ENCODE measurements at places on chromosomes 7 and 10.

- no peak for DNase-seq
These were observed 160.8 kb upstream of the WNT16 start for GRCh38 chr7:121167971-121168370.

DNA sequence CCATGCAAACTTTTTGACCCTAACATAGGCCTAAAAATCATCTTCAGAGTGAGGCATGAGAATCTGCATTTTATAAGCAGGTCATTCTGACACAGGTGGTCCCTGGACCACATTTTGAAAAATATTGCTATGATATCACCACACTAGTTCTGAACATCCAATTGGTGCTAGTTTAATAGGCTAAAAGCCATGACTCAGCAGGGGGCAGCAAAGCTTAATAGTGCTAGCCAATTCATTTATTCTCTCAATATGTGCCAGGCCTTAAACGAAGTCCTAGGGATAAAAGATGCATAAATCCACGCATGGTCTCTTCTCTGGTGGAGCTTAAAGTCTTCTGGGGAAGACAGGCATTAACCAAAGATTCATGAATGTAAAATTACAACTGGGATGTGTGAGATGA lies 10.2 kb upstream of the SLC25A28 start:
- no peak for DNase-seq

DNA sequence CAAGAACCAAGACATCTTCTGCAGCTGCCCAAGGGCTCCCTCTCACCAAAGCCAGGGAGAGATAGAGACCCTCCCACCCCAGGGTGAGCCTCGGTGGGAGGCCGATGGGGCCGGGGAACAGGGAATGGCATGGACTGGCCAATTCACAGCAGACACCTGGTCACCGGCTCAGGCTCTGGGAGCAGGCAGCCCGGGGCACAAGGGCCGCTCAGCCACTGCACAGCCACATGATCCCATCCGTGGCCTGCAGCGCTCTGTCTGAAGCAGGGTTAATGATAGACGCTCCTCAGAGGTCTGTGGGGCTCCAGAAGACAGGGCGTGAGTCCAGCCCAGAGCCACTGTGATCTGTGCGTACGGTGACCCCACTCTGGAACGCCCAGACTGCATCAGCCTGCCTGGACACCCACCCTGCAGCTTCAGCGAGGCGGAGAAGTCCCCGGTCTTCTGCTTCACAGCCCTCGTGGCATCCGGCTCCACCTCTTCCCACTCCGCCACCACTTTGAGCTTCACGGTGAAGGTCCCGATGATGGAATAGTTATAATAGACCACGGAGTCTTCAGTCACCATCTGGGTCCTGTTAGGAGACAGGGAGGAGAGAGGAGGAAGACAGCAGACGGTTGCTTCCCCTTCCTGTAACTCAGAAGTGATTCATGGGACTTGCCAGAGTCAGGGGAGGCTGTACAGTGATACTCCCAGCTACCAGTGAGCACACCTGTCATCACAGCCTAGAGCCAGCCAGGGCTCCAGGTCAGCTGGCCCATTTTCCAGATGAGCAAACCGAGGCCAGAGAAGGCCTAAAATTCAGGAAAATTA lies 14.0 kb downstream of the TMEM130 start:
- DNase-seq: no peak

- DNase-seq: no peak
These were observed 83.1 kb upstream of the STEAP1B start for GRCh38 chr7:22582863-22583622.

DNA sequence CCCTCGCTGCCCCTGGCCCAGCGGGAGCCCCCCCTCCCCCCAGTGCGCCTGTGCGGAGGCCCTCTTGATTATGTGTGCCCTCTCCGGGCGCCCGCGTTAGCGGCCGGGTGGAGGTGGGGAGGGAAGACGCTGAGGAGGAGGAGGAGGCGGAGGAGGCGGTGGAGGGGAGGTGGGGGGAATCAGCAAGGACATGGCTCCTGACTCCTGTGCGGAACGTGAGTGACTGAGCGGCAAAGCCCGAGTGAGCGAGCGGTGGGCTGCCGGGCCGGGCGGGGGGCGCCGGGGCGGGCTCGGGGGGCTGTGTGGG lies 201 bp downstream of the MLLT10 start:
- DNase-seq: no peak

DNA sequence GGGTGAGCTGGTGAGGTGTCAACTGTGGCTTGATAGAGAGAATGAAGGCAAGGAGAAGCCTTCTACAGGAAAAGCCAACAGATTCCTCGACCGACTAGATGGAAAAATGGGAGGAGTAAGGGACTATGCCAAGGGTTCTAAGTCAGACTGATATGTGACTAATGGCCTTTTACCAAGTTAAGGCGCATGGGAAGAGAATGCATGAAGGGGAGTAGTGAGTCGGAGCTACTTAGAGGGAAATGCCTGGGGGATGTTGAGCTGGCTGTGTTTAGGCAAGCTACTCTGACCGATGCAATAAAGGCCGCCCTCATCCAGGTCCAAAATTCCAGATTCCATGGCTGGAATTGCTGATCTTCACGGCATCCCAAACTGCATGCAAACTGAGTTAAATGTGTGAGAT lies 48.2 kb downstream of the APBB1IP start:
- no peak for DNase-seq

DNA sequence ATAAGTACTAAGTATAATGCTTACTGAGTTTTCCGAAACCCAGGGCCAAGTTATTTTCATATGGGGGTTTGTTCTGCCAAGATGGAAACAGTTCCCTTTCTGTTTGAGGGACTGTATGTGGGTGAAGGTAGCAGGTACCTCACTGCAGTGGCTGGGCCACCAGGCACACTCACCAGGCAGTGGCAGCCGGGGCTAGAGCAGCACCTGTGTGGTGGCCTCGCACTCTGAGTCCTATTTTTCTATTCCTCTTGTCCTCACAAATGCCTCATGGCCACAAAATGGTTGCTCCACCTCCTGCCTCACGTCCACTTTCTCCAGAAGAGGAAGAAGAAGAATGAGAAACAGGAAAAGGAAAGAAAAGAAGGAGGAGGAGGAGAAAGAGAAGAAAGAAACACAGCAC lies 167.3 kb upstream of the SHH start:
- no peak for DNase-seq

GRCh38 chr10:34237898-34238455 lies 577.1 kb downstream of the PARD3 start:
- no peak for DNase-seq

DNA sequence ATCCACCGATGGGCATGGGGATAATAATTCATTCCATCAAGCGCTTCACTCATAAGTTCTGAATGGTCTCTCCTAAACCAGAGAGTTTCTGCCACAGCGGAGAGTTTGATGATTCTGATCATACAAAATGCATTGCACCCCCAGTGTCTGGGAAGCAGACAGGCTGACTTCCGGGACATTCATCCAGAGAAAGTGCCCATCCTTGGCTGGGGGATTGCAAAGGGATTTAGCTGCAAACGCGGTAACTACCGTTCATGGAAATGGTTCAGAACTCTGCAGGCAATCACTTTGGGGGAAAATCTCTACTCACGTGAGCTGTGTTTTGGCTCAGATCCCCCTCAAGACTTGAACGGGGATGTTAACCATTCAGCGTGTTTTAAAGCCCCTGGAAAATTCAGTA lies 33.4 kb upstream of the CALN1 start:
- no peak for DNase-seq

- DNase-seq: no peak
These were observed 311.8 kb upstream of the POM121L12 start for GRCh38 chr7:52723606-52724005.

- DNase-seq: no peak
These were observed 4.6 kb downstream of the TRPV6 start for GRCh38 chr7:142880876-142881505.

DNA sequence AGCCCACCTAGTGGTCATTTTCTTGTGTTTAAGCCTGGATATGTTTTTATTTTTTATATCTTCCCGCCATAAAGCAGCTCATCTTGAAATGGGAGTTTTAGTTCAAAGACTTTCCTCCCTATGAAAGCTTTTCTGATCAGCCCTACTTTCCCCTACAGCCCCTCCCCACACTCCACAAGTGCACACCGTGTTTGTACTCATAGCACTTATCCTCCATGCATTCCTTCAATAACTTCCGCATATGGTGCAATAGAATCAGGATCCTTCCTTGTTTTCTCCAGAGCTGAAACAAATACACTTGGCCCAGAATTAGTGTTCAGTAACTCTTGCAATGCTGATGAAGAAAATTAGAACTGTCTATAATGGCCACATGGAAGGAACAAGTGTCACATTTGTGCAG lies 235.9 kb downstream of the KCNMA1 start:
- no peak for DNase-seq

GRCh38 chr10:106216085-106216484 lies 948.4 kb downstream of the SORCS1 start:
- DNase-seq: no peak

DNA sequence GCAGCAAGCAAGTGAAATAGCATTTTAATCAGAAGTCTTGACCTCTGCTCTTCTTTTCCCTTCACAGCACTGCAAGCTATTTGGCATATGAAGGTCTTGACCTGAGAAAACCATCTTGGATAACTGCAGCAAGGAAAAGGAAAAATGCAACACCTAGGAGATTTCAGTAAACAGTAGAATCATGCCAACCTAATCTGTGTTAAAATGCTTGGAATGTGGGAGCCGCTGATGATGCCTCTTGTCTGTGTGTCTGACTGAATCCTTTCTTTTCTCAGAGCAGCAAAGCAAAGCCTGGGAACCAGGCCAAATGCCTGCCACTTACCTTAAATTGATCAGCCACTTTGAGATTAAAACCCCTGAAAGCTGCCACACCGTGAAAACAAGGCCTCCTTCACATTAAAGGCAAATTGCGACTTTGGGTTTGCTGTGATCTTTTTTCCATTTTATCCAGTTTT lies 80.4 kb upstream of the CDK6 start:
- DNase-seq: no peak

DNA sequence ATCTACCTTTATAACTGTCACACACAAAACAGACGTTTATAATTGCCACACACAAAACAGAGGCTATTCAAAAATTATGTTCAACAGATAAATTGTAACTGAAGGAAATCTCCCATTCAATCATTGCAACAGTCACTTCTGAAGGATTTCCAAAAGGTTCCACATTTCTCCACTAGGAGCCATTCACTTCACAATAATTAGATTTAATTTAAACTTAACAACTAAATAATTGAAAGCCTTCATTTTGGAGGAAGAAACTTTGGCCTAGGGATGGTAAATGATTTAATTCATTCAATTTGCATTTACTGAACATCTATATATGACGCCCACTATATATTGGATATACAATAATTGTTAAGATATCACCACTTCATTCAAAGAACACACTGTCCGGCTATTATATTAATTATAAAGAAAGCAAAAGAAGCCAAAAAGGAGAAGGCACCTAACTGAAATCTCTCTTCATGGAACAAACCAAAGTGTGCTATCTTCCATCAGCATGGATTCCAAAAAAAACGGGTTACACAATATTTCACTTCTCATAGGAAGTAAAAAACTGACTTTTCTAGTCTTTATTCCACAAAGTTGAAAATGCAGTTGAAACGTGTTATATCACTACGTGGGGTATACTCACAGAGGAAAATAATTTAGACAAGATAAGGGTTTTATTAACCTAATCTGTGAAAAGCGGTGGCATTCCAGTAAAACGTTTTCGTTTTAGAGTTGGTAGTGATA lies 1.7 kb downstream of the ATAD1 start:
- DNase-seq: no peak

DNA sequence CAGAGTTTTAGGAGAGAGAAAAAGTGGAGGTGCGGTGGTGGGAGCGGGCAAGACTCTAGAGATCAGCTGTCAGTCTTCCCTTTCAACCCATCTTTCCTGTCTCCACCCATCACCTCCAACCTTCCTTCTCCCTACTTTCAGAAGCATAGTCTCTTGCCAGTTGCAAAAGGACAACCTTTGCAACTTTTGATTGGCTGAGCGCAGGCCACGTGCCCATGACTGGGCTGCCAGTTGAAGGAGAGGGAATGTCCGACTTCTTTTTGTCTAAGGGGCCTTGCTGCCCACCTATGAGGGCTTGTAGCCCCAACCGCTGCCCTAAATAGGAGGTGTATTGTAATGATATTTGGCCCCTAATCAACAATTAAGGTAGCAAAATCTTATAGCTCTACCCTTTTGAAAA lies 12.6 kb downstream of the CYP26A1 start:
- DNase-seq: no peak

DNA sequence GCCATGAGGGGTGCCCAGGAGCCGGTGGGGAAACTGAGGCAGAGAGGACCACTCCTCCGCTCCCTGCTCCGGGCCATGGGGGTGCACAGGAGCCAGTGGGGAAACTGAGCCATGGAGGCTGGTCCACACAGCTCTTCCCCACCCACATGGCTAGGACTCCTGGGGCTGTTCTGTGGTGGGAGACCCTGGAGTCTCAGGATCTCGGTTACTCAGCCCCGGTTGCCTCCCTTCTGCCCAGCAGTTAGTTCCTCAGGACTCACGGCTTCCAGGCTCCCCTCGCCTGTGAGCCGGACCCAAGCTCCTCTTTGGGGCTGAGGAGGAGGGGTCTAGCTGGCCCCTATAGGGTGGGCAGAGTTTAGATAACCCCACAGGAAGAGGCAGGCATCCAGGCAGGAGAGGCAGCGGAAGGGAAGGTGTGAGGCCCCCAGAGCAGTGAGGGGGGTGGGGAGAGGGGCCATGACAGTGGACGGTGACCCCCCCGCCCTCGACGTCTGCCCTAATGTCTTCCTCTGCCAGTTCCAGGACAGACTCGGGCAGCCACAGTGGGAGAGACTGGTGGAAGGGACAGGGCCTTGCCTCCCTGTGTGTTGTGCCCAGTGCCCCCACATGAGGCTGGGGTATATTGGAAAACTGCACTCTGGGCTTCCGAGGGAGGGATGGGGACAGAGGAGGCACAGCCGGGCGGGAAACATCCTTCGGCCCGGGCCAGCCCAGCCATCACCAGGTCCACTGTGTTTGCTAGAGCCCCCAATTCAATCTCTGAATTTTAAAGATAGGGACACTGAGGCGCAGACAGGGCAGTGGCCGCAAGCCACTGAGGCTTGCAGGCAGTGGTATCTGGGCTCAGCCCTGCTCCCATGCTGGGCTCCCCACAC lies 4.3 kb downstream of the ELFN1 start:
- no peak for DNase-seq

- no peak for DNase-seq
These were observed 32.4 kb downstream of the ANXA11 start for GRCh38 chr10:80172896-80173295.

DNA sequence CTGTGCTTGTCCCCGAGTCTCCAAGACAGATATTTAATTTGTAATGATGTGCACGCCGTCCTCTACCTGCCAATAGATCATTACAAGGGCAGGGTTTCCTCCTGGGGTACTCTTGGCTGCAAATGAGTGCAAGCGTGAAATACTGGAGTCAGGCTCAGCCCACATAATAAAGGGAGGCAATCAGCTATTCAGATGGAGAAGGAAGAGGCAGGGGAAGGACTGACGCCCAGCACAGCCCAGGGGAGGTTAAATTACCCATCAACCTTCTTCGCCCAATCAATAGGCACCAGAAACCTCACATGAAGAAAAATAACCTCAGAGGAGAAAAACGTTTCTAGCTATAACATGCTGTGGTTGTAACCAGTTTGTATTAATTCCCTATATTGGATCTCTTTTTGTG lies 544.9 kb upstream of the ADARB2 start:
- DNase-seq: no peak

DNA sequence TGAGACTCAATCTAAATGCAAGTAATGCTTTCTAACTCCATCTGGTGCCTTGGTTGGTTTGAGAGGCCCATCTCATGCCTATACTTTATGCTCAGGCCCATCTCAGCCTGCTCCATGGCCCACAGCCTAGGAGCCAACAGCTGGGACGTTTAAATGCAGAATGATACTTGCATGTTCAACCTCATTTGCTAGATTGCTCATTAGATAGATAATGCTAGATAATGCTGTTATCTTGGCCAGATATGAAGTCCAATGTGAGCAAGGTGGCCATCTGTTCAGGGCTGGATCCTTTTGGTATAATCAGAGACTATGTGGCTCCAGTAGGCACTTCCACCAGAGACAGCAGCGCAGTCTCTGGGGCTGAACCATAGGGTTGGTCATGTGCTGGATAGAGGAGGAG lies 321.6 kb upstream of the PHYHIPL start:
- DNase-seq: no peak

All from activated T-helper 1 cell treated with anti-CD3 and anti-CD28 coated beads, Interleukin-2, amount 50 U/mL, for 16 hours (primary cell).